ENCODE measurements at places on chromosomes 3 and 15.

DNA sequence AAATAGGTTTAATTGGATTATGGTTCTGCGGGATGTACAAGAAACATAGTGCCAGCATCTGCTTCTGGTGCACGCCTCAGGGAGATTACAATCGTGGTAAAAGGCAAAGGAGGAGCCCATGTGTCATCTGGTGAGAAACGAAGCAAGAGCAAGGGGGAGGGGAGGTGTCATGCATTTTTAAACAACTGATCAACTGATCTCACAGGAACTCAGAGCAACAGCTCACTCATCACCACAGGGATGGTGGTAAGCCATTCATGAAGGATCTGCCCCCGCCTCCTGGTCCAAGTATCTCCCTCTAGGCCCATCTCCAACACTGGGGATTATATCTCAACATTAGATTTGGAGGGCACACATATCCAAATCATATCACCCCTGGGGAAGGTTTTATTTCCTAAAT is 42.1 kb upstream of the FGF7 start:
- peak; percentile 5 for DNase-seq

DNA sequence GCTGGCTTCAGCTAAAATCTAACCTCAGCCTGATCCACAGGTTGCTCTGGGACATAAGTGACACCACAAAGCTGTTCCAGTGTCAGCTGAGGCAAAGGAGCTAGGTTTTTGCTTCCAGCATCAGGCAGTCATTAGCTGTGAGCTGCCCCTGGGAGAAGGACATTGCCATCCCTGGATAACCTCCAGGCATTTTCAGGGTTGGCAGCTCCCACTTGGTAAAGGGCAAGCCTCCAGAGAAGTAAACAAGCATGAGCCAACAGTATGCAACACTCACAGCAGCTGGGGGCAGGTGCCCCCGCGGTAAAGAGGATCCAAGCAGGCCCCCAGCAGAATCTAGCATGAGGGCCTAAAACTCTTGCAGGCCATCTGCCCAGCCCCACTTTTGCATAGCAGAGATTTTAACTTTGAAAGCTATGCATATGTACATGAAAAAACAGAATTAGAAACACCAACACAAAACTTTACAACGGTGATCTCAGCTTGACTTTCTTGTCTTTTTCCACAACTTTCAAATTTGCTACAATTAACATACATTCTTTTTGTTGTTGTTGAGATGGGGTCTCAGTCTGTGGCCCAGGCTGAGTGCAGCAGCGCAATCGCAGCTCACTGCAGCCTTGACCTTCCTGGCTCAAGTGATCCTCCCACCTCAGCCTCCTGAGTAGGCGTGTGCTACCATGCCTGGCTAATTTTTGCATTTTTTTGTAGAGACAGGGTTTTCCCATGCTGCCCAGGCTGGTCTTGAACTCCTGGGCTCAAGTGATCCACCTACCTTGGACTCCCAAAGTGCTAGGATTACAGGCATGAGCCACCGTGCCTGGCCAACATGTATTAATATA is 83.8 kb upstream of the TPM1 start:
- DNase-seq, result peak; percentile 27

DNA sequence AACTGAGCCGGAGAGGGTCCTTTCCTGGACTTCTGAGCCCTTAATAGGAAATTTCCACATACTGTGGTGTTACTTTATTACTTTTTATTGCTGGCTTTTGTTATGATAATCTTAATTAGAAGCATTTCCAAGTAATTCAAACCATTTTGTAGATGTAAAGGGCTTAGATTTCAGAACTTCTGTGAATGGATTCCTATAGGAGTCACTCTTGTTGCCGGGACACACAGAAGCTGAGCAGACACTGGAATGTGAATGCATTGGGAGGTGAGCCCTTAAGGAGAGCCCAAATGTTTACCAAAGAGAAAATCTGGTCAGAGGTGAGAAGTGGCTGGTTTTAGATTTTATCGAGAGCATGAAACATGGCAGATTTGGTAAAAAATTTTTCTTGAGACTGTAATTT is 87.4 kb downstream of the FNDC3B start:
- DNase-seq, result no peak

DNA sequence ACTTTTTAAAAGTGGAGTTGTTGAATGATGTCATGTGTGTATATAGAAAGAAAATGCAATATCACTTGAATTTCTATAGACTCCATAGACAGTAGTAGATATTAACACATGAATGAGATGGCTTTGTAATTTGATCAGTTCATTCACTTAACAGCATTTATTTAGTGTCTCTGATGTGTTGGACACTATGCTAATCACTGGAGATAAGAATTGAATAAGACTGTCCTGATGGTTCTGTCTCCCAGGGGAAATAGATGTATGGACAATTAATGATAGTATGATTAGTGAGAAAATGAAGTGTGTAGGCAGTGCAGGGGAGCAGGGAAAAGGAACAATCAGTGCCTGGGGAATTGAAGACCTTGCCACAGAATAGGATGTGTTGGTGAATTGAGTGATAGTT is 72.9 kb downstream of the RIOX2 start:
- DNase-seq, result no peak

GRCh38 chr3:141262308-141262705 is 30.7 kb downstream of the PXYLP1 start:
- peak; percentile 42 for DNase-seq

GRCh38 chr3:136135039-136135802 is 60.9 kb downstream of the MSL2 start:
- DNase-seq, result no peak

- no peak for DNase-seq
These were observed 83.1 kb downstream of the CACNA1D start for GRCh38 chr3:53577506-53577905.

GRCh38 chr15:101188637-101189408 is 63.0 kb downstream of the CHSY1 start:
- DNase-seq, result peak; percentile 48

GRCh38 chr15:92473756-92474155 is 80.1 kb downstream of the ST8SIA2 start:
- no peak for DNase-seq

GRCh38 chr15:35696767-35697231 is 150.8 kb upstream of the DPH6 start:
- DNase-seq, result peak; percentile 80

- no peak for DNase-seq
These were observed 22.2 kb downstream of the EPHB1 start for GRCh38 chr3:134817297-134817696.

- DNase-seq, result no peak
These were observed 122.2 kb downstream of the EEFSEC start for GRCh38 chr3:128275316-128276145.

DNA sequence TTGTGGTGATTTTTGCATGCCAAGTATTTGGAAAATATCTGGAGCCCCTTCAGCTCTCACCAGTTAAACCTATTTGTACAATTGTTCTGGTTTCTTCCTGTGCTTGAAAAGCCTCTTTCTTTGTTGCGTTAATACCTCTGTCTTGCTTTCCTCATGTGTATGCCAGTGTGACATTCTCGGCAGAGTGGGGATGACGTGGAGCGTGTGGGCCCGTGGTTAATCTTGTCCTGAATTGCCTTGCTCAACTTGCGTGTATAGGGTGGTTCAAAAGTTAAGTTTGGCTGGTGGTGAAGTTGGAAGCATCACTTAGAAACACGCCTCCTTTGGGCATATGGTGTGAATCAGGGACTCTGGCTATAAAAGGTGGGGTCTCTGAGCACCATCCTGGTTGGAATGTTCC is 67.1 kb downstream of the IGF1R start:
- DNase-seq, result no peak

DNA sequence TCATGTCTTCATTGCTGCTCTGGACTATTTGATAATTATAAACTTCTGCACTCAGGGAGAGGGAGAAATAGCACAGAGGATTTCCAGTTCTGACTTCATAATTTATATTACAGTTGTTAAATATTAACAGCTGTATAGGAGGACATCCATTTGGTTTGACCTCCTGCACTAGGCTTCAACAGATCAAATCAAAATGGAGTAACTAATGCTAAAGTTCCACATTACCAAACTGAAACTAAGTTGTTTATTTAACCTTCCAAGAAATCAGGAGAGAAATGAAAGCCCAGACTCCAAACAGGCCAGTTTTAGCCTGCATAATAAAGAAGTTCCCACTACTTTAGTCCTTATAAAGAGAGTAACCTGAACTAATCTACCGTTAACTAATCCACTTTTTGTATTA is 4.6 kb downstream of the PLSCR2 start:
- DNase-seq, result no peak

DNA sequence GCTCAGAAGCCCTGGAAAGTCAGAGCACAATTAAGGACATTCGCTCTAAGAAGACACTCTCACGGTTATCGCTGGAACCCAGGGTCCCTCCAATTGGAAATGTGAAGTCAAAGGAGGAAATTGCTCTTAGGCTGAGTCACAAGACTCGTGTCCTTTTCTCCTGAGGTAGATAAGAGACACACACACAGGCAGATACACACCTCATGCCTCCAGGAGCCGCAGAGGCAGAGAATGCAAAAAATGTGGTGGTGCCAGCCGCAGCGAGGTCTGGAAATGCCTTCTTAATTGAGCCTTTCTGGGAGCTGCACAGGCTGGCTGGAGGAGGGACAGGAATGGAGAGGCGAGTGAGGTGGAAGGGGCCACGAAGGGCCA is 189.3 kb downstream of the OPA1 start:
- no peak for DNase-seq

DNA sequence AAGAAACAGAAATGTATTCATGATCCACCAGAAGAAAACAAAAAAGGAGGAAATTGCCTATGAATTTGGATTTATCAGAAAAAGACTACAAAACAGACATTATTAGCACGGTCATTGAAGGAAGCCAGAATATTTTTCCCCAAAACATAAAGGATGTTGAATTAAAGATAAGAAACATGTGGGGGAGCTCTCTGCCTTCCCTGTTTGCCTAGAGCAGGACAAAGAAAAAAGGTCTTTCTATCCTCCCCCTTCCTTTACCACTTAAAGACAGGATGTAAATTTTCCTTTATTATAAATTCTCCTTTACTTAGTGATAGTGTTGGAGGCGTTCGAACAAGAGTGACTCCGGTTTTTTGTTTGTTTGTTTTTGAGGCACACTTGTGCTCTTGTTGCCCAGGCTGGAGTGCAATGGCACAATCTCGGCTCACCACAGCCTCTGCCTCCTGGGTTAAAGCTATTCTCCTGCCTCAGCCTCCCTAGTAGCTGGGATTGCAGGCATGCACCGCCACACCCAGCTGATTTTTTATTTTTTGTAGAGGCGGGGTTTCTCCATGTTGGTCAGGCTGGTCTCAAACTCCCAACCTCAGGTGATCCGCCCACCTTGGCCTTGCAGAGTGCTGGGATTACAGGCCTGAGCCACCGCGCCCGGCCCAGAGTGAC is 14.9 kb upstream of the RPN1 start:
- DNase-seq, result no peak

DNA sequence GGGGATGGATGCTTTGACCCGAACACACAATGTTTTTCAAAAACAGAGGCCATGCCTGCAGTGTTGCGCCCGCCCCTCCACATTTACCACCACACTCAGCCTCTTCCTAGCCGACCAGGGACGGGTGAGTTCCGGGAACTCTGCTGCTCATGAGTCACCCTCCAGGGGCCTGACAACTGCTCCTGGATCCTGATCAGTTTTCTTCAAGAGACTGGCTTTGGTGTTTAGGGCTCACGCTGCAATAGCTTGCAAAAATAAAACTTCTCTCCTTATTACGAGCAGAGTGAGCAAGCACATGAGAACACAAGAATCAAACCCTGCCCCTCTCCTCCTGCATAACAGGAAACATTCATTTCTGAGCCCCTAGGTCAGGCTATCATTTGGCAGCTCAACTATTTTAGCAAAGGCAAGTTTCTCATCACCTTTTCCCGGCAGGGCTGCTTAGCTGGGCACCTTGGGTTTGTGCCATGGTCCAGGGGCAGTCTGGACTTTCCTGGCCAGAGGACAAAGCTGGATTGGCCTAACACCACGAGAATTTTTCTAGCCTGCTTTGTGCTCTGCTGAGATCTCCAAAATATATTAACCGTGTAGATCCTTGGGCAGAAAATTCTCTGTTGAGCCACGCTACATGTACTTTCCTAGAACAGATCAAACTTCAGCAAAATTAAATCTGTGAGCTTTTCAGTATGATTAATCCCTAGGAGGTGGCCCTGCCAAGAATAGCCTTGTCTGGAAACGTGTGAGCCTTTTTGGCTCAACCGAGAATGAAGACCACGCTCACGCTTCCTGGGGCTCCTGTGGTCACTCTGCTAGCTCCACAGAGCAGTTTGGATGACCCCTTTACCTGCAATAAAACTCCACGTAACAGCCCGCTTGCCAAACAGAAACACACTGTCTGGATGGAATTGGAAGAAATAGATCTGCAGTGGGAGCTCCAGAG is 52.7 kb upstream of the SPATA12 start:
- peak; percentile 83 for DNase-seq

All from foreskin fibroblast (primary cell).